Endothelial cell (in vitro differentiated cells): ENCODE measurements at places on chromosomes 4 and X.

- no peak for DNase-seq
Measured at GRCh38 chr4:94798808-94799207, 41.1 kb downstream of the BMPR1B start.

DNA sequence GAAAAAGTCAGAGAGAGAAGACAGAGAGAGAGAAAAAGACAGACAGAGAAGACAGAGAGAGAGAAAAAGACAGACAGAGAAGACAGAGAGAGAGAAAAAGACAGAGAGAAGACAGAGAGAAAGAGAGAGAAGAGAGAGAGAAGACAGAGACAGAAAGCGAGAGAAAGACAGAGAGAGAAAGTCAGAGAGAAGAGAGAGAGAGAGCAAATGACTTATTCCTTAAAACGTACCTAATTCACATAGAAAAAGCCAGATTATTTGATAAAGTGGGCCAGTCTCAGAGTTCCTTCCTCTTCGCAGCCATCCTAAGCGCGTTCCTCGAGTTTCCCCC is 7.4 kb upstream of the SHOX start:
- no peak for DNase-seq

- DNase-seq: no peak
Measured at GRCh38 chr4:15317246-15317645, 110.6 kb upstream of the C1QTNF7 start.

- no peak for DNase-seq
Measured at GRCh38 chr4:16908377-16909021, 10.1 kb upstream of the LDB2 start.

GRCh38 chr4:38036548-38036947 is 76.3 kb downstream of the PTTG2 start:
- no peak for DNase-seq

- DNase-seq: no peak
Measured at GRCh38 chrX:25175743-25176142, 160.0 kb upstream of the ARX start.

DNA sequence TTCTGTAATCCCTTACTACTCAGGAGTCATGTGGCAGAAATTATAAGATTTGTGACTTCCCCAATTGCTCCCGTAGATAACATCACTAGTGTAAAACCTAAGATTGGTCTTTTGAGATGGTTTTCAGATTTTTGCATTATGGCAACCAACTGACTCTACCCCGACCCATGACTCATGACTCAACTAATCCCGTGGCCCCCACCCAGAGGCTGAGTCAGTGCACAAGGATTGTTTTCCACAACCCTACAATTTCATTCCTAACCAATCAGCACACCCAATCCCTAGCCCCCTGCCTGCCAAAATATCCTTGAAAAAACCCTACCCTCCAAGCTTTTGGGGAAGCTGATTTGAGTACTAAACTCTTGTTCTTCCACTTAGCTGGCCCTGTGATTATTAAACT is 109.4 kb upstream of the FAM9C start:
- no peak for DNase-seq

- DNase-seq: no peak
Measured at GRCh38 chr4:70936200-70936787, 34.1 kb downstream of the MOB1B start.
